ENCODE measurements at places on chromosomes 3 and 15. TPM values are rescaled to one million over a fixed set of nuclear protein-coding genes. Genes with fewer than 3 reads are reported as not detected.

DNA sequence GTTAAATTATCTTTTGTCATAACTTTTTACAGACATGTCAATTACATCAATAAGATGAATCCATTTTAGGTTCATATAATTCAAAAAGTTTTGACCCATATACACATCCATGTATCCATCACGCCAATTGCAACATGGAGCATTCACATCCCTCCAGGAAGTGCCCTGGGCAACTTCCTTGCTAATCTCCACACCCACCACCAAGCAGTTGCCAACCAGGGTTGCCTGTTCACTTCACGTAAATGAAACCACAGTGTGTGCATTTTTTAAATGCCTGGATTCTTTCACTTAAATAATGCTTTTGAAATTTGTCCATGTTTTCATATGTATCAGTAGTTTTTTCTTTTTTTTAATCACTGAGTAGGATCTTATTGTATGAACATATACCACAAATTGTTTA is 40.7 kb upstream of the LYZL4 start:
- no peak for DNase-seq

- peak; percentile 77 for DNase-seq
Measured at GRCh38 chr15:52261498-52262242, 33.9 kb downstream of the MYO5C start.

GRCh38 chr3:89107461-89108290 is at the start of gene EPHA3:
EPHA3 (plus strand) TSS chr3:89107621; CDS start chr3:89107749, 128 bp downstream.
- no peak for DNase-seq

DNA sequence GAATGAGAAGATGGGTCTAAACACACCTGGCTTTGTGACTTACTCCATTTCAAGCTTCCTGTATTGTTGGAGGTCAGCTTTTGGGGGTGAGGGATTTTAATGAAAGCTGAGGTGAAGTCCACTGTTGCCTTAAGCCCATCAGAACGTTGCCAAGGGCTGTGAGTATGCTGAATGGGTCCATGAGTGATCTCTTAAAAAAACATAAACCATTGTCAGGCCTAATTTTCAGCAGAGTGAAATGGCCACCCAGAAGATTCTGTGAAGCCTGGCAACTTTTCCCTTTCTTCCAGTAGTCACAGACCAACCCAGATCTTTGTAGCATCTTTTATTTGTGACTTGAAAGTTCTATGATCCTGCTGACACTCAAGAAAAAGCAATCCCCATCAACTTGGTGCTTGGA is 87.0 kb downstream of the SMAD3 start:
- DNase-seq: peak; percentile 41

GRCh38 chr3:56342475-56342874 is 125.8 kb downstream of the ERC2 start:
- DNase-seq: no peak

GRCh38 chr3:12656193-12656592 is 7.7 kb downstream of the RAF1 start:
- no peak for DNase-seq

DNA sequence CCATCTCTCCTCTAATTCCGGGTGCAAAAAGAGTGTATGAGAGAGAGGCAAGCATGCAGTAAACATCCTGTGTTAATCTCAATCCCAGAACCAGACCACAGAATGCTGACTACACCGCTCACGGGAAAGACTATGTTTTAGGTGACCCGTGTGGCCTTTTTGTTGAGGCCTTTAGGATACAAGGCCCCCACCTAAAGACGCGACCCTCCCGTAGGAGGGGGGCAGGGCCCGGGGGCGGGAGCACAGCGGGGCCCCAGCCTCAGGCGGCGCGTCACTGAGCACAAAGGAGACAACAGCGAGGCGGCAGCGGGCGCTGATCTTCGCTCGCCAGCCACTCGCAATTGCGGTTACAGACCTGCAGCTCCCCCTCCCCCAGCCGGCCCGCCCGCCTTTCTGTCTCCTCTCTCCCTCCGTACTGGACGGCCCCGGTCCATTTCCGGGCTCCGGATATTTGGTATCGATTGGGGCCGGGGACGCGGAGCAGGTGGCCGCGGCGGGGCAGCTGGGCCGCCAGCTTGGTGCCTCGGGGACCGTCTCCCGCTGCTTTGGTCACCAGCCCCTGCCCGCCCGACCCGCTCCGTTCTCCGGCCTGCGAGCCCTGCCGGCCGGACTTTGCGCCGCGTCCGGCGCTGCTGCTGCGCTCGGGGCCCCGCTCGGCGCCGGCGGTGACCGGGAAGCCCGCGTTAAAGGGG is at the start of gene CCDC50:
CCDC50 (plus strand) TSS at position 433 of the 692 bp plus-strand sequence. CDS start 281 bp downstream, outside the sequence.
- peak; percentile 82 for DNase-seq

- DNase-seq: no peak
Measured at GRCh38 chr3:186102687-186103086, 6.2 kb downstream of the ETV5 start.

DNA sequence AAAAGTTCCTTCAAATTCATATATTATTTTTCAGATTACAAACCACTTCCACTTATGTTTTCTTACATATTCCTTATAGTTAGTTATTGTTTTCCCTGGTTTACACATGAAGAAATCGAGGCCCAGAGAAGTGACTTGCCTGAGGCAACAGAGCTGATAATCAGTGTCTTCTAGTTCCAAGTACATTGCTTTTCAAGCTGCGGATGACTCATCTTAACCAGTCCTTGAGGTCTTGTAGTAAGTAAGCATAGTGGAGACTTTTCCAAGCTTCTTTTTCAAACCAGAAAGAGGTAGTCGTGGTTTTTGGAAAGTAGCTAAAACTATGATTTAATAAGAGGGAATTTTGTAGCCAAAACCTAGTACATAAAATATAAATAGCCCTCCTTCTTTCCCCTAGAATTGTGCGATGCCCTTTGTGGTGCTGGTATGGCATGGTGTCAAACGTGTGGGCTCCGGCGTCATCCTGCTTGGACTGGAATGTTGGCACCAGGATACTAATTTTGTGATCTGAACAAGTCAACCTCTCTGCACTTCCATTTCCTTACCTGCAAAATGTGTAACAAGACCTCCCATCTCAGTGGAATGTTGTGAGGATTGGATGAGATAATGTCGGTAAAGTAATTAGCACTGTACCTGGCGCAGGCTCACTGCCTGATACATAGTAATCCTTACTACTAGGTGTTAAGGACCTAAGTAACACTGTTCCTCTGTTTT is 19.0 kb upstream of the DLG1 start:
- no peak for DNase-seq

- DNase-seq: no peak
Measured at GRCh38 chr3:177889161-177889560, 647.1 kb upstream of the KCNMB2 start.

GRCh38 chr15:33848011-33848410 is 120.3 kb upstream of the CHRM5 start:
- DNase-seq: no peak

DNA sequence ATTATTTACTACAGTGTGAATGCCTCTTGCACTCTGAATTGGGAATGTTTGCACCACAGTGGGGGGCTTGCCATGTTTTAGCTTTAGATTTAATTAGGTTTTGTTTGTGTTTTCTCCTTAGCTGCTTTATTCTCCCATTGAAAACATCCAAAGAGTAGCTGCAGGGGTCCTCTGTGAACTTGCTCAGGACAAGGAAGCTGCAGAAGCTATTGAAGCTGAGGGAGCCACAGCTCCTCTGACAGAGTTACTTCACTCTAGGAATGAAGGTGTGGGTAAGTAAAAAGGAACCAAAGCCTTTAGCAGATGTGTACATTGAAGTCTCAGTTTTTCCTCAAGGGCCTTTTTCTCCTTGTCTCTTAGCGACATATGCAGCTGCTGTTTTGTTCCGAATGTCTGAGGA is 36.9 kb downstream of the CTNNB1 start:
- DNase-seq: no peak

- DNase-seq: no peak
Measured at GRCh38 chr15:69713726-69714559, 261.3 kb downstream of the RPLP1 start.

GRCh38 chr3:148643389-148643840 is 54.3 kb upstream of the AGTR1 start:
- no peak for DNase-seq

GRCh38 chr15:68687136-68687735 is 108.4 kb downstream of the CORO2B start:
- no peak for DNase-seq

DNA sequence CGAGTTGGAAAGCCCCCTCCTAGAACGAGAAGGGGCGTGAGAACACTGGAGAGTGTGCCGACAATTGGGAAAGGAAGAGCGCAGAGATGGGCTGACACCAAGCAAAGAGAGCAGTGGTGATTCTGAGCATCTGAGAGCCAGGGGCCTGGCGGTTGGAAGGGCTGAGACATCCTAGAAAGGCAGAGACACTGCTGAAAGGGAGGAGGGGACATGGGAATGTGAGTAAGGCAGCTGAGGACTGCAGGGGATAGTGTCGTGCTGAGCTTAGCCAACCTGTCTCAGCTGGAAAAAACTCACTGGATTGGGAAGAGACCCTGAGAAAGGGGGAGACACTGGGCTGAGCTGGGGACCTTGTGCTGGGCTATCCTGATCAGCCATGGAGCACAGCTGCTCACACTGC is 58.1 kb upstream of the SLC6A6 start:
- DNase-seq: no peak

DNA sequence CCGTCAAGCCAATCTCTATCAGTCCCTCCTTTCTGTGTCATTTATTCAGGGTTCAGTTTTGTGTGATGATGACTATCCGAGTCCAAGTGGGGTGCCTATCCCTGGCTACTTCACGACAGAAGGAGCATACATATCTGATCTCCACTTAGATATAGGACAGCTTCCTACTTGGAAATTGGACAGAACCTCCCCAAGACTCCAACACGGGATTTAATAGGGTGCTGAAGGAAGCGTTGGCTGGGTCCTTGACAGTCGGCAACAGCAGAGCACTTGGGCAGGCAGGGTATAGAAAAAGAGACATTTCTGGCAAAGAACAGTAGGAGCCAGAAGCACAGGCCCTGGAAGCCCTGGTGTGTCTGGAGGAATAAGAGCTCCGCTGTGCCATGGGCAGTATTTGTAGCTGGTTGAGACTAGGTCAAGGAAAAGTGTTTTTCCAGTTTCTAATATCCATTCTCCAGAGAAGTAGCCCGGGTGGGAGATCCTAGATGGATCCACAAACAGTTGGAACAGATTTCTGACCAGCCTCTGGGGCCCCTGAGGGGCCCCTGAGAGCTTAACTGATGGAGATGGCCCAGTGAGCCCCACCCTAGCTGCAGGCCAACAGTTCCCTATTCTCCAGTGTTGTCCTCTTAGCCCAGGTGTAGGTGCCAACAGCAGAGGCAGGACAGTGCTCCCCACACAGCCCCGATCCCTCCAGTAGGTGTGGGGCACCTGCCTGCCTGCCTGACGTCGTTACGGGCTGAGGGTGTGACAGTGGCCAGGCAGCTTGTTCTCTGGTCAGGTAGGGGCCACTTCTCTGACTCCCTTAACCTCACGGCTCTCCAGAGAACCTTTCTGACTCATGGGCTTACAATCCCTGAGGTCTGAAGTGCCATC is 130.8 kb downstream of the CHCHD6 start:
- DNase-seq: no peak

GRCh38 chr3:89419647-89420241 is 312.3 kb downstream of the EPHA3 start:
- no peak for DNase-seq

GRCh38 chr15:94127006-94127405 is 104.4 kb upstream of the MCTP2 start:
- no peak for DNase-seq

DNA sequence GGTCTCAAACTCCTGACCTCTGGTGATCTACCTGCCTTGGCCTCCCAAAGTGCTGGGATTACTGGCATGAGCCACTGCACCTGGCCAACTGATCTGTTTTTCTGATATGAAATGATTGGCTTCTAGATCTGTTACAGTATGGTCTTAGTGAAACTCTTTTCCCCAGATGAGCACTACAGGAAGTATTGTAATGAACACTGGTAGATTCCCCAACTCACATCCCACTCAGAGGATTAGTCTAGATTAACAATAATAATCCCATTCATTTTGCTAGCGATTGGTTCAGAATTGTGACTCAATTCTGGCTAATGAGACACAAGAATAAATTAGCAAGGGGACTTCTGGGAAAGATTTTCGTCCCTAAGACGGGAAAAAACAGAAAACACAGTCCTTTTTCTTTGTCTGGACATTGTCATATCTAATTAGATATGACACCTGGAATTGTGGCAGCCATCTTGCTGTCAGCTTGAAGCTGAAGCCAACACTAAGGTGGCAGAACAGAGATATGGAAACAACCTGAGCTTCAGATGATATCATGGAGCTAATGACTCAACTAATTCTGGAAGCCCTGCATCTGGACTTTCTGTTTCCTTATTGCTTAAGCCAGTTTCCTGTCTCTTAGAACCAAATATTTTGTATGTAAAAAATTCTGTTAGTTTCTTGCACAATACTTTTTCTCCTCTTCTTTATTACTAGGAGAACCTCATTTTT is 17.4 kb upstream of the NPTN start:
- DNase-seq: no peak

GRCh38 chr3:196968233-196969133 is at the start of gene PIGZ:
PIGZ (minus strand) TSS chr3:196968833; CDS start chr3:196952031, 16,802 bp downstream.
- peak; percentile 11 for DNase-seq

- DNase-seq: peak; percentile 53
Measured at GRCh38 chr3:170410428-170411029, 8.1 kb upstream of the CLDN11 start.

DNA sequence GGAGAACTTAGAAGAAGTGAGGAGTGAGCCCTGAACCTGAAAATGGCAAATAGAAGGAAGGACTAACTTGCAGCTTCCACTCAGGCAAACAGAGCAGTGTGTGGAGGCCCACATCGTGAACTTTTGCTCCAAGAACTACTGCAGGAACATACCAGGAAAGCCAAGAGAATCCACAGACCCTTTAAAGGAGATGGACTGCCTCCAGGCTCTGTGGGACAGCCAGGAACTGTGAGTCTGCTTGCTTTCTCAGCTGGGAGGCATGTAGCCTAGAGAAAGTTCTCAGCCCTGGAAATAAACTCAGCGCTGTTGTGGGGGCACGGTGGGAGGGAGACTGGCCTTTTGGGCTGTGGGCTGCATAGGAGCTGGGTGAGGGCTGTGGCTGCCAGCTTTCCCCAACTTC is 93.0 kb downstream of the SNRK start:
- no peak for DNase-seq

DNA sequence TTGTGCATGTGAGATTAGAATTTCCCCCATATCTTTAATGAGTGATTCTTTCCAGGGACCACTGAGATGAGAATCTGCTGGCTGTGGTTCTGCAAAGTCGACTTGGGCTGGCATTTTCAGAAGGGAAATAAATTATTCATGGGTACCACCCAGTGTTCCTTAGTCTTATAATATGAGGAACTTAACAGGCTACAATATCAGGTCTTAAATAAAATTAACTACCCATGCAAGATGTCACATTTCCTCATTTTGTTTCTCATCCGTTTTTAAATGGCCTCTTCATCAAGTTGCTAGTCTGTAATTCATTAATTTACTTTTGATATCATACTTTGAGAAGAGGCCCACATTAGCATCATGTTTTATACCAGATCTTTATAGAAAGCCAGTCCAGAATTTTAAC is 58.3 kb upstream of the SKOR1 start:
- peak; percentile 42 for DNase-seq

The CLDN18 gene
- total RNA-seq: not detected

The VGLL3 gene
- total RNA-seq: not detected

The TTLL13 gene
- 0.77 TPM for total RNA-seq

The KCNH8 gene
- total RNA-seq: 1.1 TPM

The NPAP1 gene
- total RNA-seq: not detected

The DUOX2 gene
- total RNA-seq: 0.06 TPM

The SNX33 gene
- total RNA-seq: 0.38 TPM

The FEZF2 gene
- not detected for total RNA-seq

The DALRD3 gene
- 35.7 TPM for total RNA-seq
